ENCODE measurements at places on chromosomes 7 and 10.

DNA sequence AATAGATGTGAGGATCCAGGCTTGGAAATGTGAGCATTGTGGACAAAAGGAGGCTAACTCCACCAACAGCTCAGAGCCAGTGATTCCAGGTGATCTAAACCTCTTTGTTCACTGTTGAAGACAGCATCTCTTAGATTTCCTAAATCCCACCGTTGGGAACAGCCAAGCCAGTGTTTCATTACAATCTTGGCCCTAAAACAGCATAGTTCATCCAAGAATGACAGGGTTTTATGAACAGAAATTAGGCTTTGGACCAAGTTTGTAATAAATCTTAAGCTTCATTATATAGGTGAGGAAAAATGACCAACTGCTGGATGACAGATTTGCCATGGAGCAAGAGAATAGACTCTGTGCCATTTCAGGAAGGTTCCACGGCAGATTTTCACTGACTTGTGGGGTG lies 65.8 kb downstream of the MTURN start:
- ATAC-seq = no peak

GRCh38 chr7:30915751-30916150 lies 4.1 kb downstream of the AQP1 start:
- ATAC-seq = no peak

DNA sequence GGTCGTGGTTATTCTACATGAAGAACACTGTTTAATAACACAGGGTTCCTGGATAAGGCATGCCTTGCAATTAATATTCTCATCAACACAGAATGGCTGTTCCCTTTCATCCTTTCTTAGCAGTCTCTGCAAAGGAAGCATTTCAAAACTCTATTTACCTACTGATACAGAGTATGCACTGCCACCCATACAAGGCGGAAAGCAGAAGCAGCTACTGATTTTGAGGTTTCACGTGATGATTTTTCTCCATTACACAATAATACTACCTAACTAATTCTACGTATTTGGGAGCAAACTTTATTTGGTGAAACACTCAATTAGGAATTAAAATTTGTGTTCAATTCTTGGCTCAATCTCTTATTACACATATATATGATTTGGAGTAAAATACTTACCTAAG lies 43.0 kb upstream of the COL1A2 start:
- peak; percentile 81 for ATAC-seq

DNA sequence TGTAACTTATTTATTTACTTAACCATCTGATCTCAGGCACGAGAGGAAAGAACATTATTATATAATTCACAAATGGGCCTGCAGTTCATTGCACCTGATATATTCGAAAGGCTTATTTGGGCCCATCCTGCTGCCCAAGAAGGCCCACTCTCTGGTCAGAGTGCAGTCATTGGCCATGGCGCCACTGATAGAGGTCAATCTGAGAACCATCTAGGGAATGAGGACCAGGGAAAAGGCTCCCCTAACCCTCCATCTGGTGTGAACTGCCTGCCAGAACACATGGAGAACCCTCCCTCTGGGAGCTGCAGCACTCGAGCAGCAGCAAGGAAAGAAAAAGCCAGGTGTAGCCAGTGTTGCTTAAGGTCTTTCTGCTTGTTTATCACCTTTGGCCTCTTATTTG lies 136.6 kb downstream of the REEP3 start:
- no peak for ATAC-seq

DNA sequence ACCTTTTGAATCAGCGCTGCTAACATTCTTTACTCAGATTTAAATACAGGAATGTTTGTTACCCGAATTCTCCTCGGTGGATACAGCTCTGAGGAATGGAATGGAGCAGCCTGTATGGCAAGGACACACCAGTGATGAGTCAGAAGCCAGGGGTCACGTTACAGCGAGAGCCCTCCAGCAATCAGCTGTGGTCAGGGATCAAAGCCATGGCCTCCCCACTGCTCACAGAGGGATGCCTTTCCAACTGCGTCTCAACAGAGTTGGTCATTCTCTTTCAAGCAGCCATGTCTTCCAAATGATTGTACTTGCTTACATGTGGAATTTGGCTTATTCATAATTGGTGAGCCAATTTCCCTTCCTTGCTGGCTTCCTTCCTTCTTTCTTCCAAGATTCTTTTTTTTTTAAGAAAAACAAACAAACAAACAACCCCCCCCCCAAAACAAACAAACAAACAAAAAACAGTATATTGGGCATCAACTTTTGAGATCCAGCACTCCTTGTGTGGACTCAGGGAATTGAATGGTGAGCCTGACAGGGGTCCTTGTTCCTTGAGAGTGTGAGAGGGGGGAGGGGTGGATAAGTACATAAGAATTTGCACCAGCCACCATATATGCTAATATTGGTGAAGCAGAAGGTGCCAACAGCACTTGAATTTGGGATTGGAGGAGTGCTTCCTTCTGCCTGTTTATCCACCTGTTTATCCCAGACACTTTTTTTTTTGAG lies 100.2 kb downstream of the ATXN7L1 start:
- no peak for ATAC-seq

- no peak for ATAC-seq
Observed at GRCh38 chr10:9331583-9332008, 1277.1 kb downstream of the GATA3 start.

- no peak for ATAC-seq
Observed at GRCh38 chr10:29276251-29276850, 12.5 kb upstream of the LYZL1 start.

Data from stimulated activated memory B cell treated with anti-CD40 and anti-IgM and Interleukin-4, amounts not matched to agents 10 μg/mL and 1 μg/mL and 100 μg/mL, for 72 hours (primary cell).